ENCODE measurements at places on chromosomes 11 and 22. TPM values are rescaled to one million over a fixed set of nuclear protein-coding genes. Genes with fewer than 3 reads are reported as not detected.

The GVQW3 gene
- total RNA-seq, result 1.1 TPM

The ESRRA gene
- 58.8 TPM for total RNA-seq

The FJX1 gene
- 37.2 TPM for total RNA-seq

The RIMBP3B gene
- total RNA-seq, result 0.07 TPM

The C11orf65 gene
- total RNA-seq, result 0.25 TPM

The PDE2A gene
- 4.3 TPM for total RNA-seq

The TREH gene
- not detected for total RNA-seq

The CARD16 gene
- not detected for total RNA-seq

The MRGPRF gene
- total RNA-seq, result 1.2 TPM

The CYTH4 gene
- total RNA-seq, result not detected

The OR51E2 gene
- total RNA-seq, result not detected

GRCh38 chr22:29701155-29701999 is 18.4 kb upstream of the CABP7 start:
- peak; percentile 31 for DNase-seq

GRCh38 chr11:69677749-69678148 is 2.6 kb upstream of the LTO1 start:
- no peak for DNase-seq

DNA sequence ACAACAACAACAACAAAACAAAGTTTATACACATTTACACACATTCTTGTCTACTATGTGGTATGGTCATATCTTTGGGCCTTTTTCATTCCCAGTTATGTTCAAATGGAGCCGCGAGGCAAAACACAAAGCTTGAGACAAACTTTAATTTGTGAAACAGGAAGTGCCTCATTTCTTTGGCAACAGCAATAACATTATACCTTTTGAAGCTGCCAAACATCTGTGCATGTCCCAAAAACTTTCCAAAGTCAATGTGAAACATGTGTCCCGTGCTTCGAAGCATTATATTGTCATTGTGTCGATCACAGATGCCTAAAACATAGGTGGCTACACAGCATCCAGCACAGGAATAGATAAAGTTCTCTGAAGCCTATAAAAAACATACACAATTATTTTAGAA is 25.0 kb upstream of the RPS13 start:
- DNase-seq, result no peak

DNA sequence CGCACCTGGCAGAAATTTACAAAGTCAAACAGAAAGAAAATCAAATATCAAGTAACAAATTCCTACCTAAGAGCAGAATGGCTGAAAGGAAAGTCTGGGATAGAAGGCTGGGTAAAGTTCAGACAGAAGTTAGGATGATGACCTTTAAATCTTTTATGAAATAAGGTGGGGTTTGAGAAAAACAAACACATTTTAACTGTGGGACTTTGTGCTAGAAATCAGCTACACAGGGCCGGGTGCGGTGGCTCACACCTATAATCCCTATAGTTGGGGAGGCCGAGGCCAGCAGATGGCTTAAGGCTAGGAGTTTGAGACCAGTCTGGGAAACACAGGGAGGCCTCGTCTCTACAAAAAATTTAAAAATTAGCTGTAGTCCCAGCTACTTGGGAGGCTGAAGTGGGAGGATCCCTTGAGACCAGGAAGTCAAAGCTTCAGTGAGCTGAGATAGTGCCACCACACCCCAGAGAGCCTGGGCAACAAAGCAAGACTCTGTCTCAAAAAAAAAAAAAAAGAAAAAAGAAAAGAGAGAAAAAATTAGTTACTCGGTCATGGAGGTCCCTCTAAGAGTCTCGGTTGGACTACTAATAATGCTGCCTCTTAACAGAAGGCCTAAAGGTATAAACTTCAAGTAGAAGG is 119.7 kb upstream of the BID start:
- no peak for DNase-seq

DNA sequence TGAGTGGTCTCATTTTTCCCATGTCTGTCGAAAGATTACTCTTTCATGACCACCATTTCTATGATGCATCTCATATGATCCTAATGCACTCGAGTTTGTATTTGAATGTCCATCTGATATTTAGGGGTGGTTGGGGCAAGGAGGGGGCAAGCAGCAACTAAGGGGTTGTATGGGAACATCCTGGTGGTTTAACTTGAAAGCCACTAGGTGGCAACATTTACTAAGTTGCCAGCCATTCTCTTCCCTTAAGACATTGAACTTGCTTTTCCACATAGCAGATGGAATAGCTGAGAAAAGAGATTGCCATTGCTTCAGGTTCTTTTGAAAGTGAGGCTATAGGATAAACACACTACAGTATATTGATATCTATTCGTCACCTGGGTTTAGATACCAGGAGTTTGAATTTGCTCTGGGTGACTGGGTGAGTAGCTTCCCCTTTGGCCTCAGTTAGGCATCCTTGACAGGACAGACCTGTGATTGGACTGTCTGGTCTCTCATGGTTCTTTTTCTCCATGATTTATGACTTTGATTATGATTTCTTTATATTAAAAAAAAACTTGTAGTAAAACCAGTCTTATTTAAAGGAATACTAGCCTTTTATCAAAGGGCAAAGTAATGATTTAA is 32.4 kb downstream of the NF2 start:
- peak; percentile 42 for DNase-seq

GRCh38 chr11:64222651-64223000 is 3.4 kb downstream of the TRPT1 start:
- DNase-seq, result no peak

GRCh38 chr22:38862375-38863329 is 9.4 kb downstream of the CBX6 start:
- no peak for DNase-seq

- DNase-seq, result no peak
These were observed 4.5 kb upstream of the CYB5R2 start for GRCh38 chr11:7677796-7678201.

- DNase-seq, result no peak
These were observed 141.5 kb upstream of the ARHGAP42 start for GRCh38 chr11:100545556-100545955.

DNA sequence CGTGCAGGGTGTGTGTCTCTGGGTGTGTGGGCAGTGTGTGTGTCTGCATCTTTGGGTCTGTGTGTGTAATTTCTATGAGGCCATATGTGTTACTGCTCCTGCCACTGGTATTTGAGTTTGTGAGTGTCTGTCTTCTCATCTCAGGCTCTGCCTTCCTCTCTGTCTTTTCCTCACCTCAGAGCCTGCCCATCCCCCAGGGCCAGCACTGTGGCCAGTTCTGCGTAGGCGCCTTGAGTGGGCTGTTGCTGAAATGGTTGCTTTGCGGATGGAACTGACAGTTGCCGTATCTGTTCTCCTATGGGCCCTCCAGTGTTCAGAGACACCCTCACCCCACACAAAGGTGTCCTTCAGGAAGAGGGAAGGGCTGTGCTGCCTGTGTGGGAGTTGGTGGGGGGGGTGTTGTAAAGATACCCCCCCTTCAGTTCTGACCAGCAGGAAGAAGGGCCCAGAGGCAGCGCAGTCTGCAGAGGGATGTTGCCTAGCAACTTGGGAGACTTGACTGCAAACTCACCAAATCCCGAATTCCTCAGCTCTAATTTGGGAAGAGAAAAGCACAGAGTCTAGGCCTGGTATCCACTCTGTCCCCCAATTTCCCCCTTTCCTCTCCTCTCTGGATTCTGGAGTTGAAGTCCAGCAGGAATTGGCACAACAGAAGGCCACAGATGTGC is 2.0 kb upstream of the NRGN start:
- DNase-seq, result no peak

GRCh38 chr11:24697522-24698111 is 200.8 kb downstream of the LUZP2 start:
- DNase-seq, result peak; percentile 32

DNA sequence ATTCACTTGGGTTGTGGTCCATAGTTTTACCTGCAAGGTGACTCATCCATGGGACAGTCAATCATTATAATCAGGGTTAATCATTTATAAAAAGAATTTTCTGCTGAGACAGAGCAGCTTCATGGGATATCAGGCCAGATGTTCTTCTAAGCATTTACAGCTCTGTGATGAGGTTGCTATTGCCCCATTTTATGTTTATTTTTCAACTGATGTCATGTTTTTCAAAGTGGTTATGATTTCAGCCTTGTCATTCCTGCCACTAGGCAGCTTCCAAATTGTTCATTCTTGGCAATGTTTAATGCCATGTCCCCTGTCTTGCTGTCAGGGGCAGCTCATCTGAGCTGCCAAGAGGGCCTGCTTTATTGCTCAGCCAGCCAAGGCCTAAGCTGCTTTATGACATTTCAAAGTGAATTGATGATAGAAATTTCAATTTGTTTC is 35.9 kb upstream of the ZBED5 start:
- peak; percentile 55 for DNase-seq

GRCh38 chr11:7417328-7417727 is 68.0 kb upstream of the OLFML1 start:
- no peak for DNase-seq

- DNase-seq, result no peak
These were observed 70.0 kb downstream of the NARS2 start for GRCh38 chr11:78504708-78505107.

DNA sequence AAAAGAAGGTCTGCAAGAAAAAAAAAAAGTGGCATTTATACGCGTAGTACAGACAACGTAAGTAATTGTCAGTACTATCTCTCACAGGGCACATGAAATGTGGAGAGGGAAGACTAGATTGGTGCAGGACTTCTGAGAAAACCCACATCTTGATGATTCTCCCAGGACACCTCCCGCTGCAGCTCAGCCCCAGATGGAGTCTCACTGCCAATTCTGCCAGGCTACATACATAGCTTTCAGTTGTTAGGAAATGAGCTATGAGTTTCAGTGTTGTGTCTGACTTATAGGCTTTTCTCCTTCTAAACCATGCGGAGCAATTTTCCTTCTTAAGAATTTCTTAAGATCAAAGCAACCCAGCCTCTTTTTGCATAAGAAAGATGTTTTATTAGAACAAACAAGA is 9.6 kb downstream of the OR5A2 start:
- no peak for DNase-seq

GRCh38 chr11:64918017-64918416 is 1.0 kb upstream of the ATG2A start:
- DNase-seq, result no peak

DNA sequence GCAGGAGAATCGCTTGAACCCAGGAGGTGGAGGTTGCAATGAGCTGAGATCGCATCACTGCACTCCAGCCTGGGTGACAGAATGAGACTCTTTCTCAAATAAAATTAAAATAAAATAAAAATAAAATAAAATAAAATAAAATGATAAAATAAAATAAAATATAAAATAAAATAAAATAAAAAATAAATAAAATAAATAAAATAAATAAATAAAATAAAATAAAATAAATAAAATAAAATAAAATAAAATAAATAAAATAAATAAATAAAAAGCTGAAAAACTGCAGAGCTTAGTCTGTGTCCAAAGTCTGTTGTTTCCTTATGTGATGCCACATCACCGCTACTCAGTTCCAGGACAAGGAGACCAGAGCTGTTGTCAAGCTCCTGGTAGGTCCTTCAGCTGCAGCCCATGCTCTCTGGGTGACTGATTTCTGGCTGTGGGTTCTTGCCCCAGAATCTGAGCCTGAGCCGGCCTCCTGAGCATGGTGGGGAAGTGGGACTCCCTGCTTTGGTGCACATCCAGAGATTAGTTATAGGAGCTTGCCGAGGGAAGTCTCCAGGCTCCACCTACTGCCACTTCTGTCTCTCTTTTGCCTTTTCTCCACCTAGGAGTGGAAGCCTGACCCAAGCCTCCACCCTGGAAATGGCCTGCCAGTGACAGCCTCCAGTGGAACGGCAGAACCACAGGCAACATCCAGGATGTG is 31.3 kb upstream of the ADA2 start:
- no peak for DNase-seq

DNA sequence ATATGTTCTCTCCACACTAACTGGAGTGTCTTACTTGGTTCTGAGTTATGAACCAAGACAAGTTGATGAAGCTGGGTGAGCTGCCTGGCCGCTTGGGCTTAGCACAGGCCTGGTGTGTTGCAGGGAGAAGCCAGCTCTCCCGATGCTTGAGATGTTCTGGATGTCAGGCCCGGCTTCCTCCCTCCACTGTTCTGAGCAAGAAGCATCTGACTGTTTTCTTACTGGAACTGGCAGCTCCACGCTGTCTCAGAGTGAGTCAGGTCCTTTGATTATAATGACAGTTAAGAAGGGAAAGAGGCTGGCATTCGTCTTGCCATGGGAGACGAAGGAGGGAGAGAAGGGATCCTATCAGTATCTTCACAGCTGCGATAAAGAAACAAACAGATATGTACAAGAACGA is 46.5 kb upstream of the CRTAM start:
- no peak for DNase-seq

DNA sequence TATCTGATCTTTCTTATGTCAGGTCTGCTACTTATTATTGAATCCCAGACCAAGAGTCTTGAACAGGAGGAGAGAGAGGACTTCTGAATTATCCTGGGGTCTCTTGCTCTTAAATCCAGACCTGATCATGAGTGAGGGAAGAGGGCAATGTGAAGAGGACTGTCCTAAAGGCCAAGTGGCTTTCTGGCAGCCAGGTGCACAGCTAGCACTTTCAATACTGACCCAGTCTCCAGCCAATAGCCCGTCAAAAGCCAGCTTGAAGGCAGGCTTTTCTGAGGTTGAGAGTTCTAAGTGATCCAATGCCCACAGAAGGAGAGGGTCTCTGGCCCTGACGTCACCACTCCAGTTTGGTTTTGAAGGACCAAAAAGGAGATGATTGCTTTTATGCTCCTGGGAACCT is 37.2 kb downstream of the FBXO7 start:
- DNase-seq, result no peak

- DNase-seq, result no peak
These were observed 33.0 kb downstream of the MOB2 start for GRCh38 chr11:1453611-1454034.

DNA sequence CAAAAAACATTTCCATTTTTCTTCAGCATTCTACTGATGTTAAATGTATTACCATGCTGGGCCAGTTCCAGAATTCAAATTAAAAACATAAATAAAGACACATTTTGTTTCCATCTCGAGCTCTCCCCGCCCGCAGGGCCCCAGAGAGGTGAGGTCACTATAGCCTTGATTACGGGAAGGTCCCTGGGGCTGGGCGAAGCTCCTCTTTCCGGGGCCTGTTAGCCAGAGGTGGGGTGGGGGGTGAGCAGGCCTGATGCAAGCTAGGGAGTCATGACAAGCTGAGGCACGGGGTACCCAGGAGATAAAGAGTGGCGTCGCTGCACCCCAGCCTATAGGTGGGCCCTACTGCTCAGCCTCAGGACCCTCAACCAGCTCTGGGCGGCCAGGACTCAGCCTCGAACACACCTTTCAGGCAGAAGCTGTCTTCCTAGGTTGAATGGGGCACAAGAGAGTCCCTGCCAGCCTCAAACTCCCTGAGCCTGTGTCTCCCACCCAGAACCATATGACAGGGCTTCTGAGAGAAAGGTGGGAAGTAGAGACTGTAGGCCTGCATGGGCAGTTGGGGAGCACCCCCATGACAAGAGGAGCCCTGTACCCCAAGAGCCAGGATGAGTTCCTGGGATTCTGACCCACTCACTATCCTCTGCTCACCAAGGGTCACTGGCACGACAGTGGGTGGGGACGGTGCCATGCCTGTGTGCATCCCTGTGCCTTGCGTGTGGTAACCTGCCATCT is 34.8 kb downstream of the KCNQ1OT1 start:
- no peak for DNase-seq

- no peak for DNase-seq
These were observed 344.9 kb downstream of the SOX6 start for GRCh38 chr11:16011396-16011795.

GRCh38 chr11:74470526-74470925 is 3.2 kb upstream of the KCNE3 start:
- DNase-seq, result no peak

All from kidney epithelial cell (primary cell).